ENCODE measurements at places on chromosomes 6 and 20. TPM values are rescaled to one million over a fixed set of nuclear protein-coding genes. Genes with fewer than 3 reads are reported as not detected.

DNA sequence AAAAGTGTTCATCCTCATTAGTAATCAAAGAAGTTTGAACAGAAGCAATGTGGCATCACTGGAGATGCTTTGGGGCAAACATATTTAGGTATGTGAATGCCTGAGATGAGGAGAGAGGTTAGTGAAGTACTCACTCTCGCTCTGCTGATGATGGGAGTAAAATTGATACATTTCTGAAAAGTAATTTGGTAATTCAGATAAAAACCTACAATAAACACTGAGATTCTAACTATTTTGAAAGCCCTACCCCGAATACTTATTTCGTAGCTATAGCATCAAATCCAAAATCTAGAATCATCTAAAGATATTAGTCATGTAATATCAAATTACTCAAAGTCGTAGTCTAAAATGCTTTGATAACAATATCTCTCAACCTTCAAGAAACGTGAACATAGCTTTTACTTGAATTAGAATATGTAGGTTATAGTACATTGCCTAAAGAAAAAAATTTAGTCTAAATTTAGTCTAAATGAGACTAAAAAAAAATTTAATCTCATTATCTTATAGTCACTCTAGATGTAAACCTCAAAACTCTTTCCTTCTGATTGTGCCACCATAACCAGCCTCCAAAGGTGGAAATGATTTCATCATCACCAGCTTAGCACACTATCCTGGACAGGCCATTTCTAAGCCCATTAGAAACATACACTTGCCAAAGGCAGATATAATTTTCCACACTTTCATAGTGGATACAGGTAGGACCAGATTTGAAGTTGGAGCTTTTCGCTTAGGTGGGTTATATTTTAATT, 232.5 kb upstream of the TAB2 start:
- no peaks in the 10 kb centered on the region for H3K36me3 ChIP-seq
- no peak overlapping the region for H3K27ac ChIP-seq
- no peak for DNase-seq
- H3K4me1 ChIP-seq = peaks cover 4% of the 10 kb centered on the region
- no peaks in the 10 kb centered on the region for H3K27me3 ChIP-seq

The FOXA2 gene
- total RNA-seq = 12.8 TPM

GRCh38 chr6:81614292-81614691, 138.2 kb downstream of the TENT5A start:
- peaks cover 14% of the 10 kb centered on the region for H3K4me1 ChIP-seq
- H3K4me3 ChIP-seq = no peak overlapping the region
- H3K27me3 ChIP-seq = no peaks in the 10 kb centered on the region

- H3K36me3 ChIP-seq = peaks cover 62% of the 10 kb centered on the region
- no peaks in the 10 kb centered on the region for H3K27me3 ChIP-seq
- no peak overlapping the region for H3K4me3 ChIP-seq
- H3K27ac ChIP-seq = no peak overlapping the region
- no peak for DNase-seq
Observed at GRCh38 chr20:50919567-50919966, 11.7 kb downstream of the ADNP start.

The ARFGEF3 gene
- not detected for total RNA-seq

- DNase-seq = peak; percentile 68
- H3K27ac ChIP-seq = peak overlapping the region; percentile 33
- H3K27me3 ChIP-seq = no peaks in the 10 kb centered on the region
Observed at GRCh38 chr6:43076464-43077332, 584 bp downstream of the PTK7 start.

- H3K4me3 ChIP-seq = peak overlapping the region; percentile 48
- no peak overlapping the region for H3K27ac ChIP-seq
- peaks cover 18% of the 10 kb centered on the region for H3K4me1 ChIP-seq
- no peaks in the 10 kb centered on the region for H3K27me3 ChIP-seq
- no peaks in the 10 kb centered on the region for H3K36me3 ChIP-seq
- no peak for DNase-seq
Observed at GRCh38 chr6:112252571-112253497, 1.5 kb downstream of the LAMA4 start.

- H3K4me3 ChIP-seq = no peak overlapping the region
- H3K27me3 ChIP-seq = peaks cover 3% of the 10 kb centered on the region
- no peak for DNase-seq
- no peaks in the 10 kb centered on the region for H3K4me1 ChIP-seq
- H3K27ac ChIP-seq = no peak overlapping the region
Observed at GRCh38 chr20:59667131-59667530, 62.8 kb downstream of the PHACTR3 start.

DNA sequence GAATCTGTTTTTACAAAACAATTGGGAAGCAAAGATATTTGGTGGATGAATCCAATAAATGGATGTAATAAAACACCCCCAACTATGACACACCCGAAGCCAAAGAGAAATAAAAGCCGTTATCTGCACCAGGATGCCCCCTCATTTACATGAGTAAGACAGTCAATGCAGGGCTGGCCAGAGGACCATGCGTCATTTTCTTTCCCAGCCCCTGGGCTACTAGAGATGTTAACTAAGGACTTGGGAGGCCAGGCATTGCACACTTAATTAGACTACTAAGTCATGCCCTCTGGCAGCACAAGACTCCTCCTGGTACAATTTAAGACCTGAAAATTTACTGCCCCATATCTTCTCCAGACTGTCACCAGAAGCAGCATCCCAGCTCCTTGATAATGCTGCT, 3.2 kb downstream of the LEMD2 start:
- peaks cover 68% of the 10 kb centered on the region for H3K36me3 ChIP-seq
- peaks cover 71% of the 10 kb centered on the region for H3K4me1 ChIP-seq
- H3K4me3 ChIP-seq = no peak overlapping the region
- no peak for DNase-seq
- H3K27ac ChIP-seq = peak overlapping the region; percentile 21

GRCh38 chr20:24790746-24791283, 158.3 kb upstream of the CST7 start:
- H3K36me3 ChIP-seq = no peaks in the 10 kb centered on the region
- H3K27ac ChIP-seq = no peak overlapping the region
- no peak for DNase-seq
- H3K27me3 ChIP-seq = peaks cover 3% of the 10 kb centered on the region

GRCh38 chr6:105550955-105551620, 148.2 kb upstream of the PREP start:
- no peak for DNase-seq
- H3K36me3 ChIP-seq = no peaks in the 10 kb centered on the region
- peaks cover 8% of the 10 kb centered on the region for H3K4me1 ChIP-seq
- no peaks in the 10 kb centered on the region for H3K27me3 ChIP-seq
- no peak overlapping the region for H3K4me3 ChIP-seq

DNA sequence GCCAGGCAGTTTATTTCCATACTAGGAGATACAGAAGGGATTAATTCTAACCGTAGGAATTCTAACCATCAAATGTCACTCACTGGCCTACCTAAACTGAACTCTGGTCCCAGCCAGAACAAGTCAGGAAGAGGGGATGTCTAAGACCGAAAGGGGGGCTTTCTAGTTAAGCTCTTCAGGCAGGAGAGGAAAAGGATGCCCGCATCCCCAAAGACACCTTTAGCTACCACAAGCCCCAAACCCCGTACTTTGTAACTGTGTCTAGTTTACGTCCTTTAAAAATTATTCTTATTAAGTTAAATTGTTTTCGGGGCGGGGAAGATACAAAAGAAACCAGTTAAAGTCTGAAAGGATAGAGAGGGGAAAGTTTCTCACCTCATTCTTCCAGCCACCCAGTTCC, 1.2 kb upstream of the ZNF76 start:
- DNase-seq = no peak
- H3K36me3 ChIP-seq = 0 out of 2 replicates have a peak, but pooled peaks cover 3% of the 10 kb centered on the region
- no peaks in the 10 kb centered on the region for H3K27me3 ChIP-seq
- peak overlapping the region; percentile 89 for H3K4me3 ChIP-seq
- H3K27ac ChIP-seq = peak overlapping the region; percentile 85

GRCh38 chr6:148649454-148649963, 97.3 kb upstream of the UST start:
- H3K36me3 ChIP-seq = no peaks in the 10 kb centered on the region
- no peak overlapping the region for H3K4me3 ChIP-seq
- H3K27ac ChIP-seq = no peak overlapping the region
- no peak for DNase-seq
- no peaks in the 10 kb centered on the region for H3K4me1 ChIP-seq

The SLC22A2 gene
- not detected for total RNA-seq

GRCh38 chr6:69570106-69570505, 226.7 kb downstream of the LMBRD1 start:
- H3K27me3 ChIP-seq = no peaks in the 10 kb centered on the region
- no peak overlapping the region for H3K4me3 ChIP-seq
- H3K4me1 ChIP-seq = no peaks in the 10 kb centered on the region
- no peak overlapping the region for H3K27ac ChIP-seq

DNA sequence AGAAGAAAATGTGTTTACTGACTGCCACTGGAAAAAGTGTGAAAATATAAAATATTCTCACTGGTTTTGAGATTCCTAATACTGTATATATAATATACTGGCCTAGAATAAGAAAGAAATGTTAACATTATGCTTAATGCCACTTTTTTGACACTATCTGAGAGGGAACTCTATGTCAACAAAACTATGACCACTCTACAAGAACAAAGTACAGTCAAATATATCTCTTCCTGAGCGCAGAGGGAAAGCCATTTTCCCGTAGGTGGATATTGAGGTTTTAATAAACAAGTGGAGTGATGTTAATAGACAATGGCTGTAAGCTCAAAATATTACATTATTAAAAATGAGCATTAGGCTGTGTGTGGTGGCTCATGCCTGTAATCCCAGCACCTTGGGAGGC, 24.9 kb downstream of the LYRM4 start:
- no peak overlapping the region for H3K4me3 ChIP-seq
- H3K27ac ChIP-seq = no peak overlapping the region
- DNase-seq = no peak
- H3K27me3 ChIP-seq = no peaks in the 10 kb centered on the region
- peaks cover 15% of the 10 kb centered on the region for H3K4me1 ChIP-seq

The MRAP2 gene
- not detected for total RNA-seq

DNA sequence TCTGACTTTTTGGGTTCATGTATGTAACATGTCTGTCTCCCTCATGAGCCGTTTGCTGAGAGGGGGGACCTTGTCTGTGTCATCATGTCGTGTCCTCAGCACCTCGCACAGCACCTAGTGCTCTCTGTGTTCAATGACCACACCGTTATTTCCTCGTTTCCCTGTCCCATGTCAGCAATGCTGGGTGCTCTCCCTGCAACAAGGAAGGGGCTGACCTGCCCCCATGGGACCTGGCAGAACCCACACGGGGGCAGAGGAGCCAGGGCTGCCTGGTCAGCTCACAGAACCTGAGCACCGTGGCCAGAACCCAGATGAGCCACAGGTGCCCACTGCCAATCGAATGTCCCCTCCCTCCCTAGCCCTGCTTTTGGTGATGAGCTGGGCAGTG, 7.3 kb downstream of the ADA start:
- no peaks in the 10 kb centered on the region for H3K36me3 ChIP-seq
- no peaks in the 10 kb centered on the region for H3K27me3 ChIP-seq

The NKAIN2 gene
- total RNA-seq = not detected

DNA sequence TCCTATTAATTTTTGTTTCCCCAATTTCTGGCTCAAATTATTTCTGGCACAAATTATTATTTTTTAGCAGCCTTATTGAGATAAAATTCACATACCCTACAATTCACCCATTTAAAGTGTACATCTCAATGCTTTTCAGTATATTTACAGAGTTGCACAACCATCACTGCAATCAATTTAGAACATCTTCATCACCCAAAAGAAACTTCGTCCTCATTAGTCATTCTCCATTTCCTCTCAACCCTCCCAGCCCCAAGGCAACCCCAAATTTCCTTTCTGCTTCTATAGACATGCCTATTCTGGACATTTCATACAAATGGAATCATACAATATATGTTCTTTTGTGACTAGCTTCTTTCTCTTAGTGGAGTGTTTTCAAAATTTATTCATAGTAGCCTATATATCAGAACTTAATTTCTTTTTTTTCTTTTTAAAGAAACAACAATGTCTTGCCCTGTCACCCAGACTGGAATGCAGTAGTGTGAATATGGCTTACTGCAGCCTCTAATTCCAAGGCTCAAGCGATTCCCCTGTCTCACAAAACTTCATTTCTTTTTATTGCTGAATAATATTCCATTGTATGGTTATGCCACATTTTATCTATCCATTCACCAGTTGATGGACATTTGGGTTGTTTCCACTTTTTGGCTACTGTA, 84.5 kb downstream of the DNAH8 start:
- no peak overlapping the region for H3K27ac ChIP-seq
- H3K36me3 ChIP-seq = no peaks in the 10 kb centered on the region
- DNase-seq = no peak
- no peaks in the 10 kb centered on the region for H3K4me1 ChIP-seq
- H3K27me3 ChIP-seq = no peaks in the 10 kb centered on the region

GRCh38 chr6:36913082-36913481, 27.3 kb downstream of the C6orf89 start:
- H3K27ac ChIP-seq = peak overlapping the region; percentile 37
- no peak overlapping the region for H3K4me3 ChIP-seq
- DNase-seq = no peak
- peaks cover 39% of the 10 kb centered on the region for H3K4me1 ChIP-seq
- peaks cover 40% of the 10 kb centered on the region for H3K36me3 ChIP-seq

DNA sequence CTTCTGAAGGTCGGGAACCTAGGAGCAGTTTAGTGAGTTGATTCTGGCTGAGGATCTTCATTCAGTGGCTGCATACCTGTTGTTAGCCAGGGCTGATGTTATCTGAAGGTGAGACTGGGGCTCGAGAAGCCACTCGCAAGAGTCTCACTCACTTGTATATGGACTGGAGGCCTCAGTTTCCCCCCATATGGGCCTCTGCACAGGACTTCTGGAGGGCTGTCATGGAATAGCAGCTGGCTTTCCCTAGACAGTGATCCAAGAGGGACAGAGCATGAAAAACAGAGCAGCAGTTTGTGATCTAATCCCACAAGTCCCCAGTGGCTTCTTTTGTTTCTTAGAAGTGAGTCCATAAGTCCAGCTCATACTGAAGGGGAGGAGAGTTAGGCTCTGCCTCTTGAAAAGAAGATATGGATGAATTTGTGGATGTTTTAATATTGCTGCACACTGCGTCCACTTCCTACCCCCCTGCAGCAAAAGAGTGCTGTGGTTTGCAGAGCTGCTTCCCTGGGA, 623.4 kb downstream of the CDH26 start:
- H3K4me3 ChIP-seq = no peak overlapping the region
- H3K36me3 ChIP-seq = no peaks in the 10 kb centered on the region
- no peaks in the 10 kb centered on the region for H3K4me1 ChIP-seq

The SSTR4 gene
- total RNA-seq = not detected

DNA sequence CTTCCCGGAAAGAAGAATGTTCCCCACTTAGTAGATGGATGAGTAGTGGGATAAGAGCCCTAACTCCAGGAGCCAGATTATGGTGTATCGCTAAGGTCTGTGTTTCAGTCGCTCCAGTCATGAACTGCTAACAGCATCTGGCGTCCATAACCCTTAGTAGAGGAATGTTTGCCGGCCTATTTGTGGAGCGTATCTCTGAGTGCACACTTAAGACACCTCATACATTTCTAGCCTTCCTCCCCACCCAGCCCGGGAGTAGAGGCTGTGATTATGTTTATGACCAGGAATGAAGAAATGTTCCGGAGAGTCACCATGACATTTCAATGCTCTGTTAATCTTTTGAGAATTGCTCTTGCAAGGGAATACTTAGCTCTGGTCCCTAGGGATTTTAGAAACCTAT, 251.1 kb upstream of the SOX4 start:
- H3K36me3 ChIP-seq = no peaks in the 10 kb centered on the region
- H3K27me3 ChIP-seq = no peaks in the 10 kb centered on the region
- no peaks in the 10 kb centered on the region for H3K4me1 ChIP-seq

The TINAG gene
- not detected for total RNA-seq

All from SJSA1 (cell line).